ENCODE measurements at places on chromosomes 5 and 9.

- DNase-seq: no peak
Measured at GRCh38 chr5:83724001-83724400, 3.3 kb upstream of the HAPLN1 start.

- DNase-seq: no peak
Measured at GRCh38 chr5:123681061-123681460, 169.1 kb downstream of the CSNK1G3 start.

DNA sequence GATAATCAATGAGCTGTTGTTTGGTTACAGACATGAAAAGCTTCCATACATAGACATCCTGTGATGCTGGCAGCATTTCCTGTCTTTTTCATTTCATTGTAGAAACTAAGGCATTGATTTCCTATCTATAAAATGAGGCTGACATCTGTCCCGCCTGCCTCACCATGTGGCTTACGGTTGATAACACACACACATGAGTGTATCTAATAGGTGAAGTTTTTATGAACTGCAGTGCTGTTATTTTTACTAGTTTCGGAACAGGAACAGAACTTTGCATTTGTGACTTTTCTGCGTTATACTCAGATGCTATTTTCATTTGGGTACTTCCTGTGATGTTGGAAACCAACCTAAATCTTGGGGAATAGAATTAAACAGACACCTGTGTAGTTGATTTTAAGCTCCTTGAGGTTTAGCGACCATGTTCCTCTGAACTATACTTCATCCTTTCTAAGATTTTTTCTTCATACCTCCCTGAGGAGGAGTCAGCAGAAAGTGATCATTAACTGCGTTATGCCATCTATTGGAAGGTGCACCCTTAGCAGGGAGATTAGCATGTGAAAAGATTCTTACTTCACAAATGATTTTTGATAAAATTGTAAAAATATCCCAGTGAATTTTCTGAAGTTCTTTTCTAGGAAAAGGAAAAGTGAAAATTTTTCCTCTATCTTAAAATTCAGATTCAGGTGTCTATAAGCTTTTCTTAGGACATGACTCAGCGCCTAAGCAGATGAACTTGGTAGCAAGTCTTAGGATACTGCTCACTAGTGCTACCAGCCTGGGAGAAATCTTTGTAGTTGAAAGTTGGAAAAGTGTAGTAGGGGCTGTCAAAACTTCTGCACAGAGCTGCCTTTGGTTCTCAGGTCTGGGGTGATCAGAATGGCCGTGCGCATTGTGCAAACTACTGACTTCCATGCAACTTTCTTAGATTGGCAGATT is 134.5 kb downstream of the TRIO start:
- DNase-seq: no peak

GRCh38 chr5:27769748-27770402 is 731.5 kb upstream of the CDH9 start:
- no peak for DNase-seq

- DNase-seq: no peak
Measured at GRCh38 chr9:14524873-14525515, 168.2 kb downstream of the ZDHHC21 start.

DNA sequence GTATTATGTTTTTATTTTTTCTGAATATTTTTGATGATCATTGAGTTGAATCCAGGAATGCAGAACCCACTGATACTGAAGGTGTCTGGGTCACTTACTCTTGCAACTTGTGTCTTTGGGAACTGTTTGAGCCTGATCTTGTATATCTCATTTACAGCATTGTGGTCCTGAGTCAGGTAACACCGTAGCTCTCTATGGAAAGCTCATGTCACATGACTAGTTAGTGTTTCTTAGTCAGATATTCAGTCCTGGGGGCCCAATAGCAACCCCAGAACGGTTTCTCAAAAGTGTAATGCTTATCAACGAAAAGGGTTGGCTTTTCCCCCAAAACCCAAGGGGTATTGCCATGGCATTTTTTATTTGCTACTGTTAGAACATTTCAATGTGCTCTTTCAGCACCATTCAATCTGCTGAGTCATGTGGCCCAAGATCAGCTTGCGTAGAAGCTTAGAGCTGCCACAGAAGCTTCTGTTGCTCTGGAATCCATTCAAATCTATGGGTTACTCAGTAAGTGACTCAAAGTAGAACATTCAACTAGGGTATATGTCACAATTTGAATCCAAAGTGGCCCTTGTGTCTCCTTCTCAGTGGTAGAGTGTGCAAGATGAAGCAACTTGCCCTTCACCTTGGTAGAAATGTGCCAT is 12.1 kb upstream of the PTAR1 start:
- peak; percentile 83 for DNase-seq

DNA sequence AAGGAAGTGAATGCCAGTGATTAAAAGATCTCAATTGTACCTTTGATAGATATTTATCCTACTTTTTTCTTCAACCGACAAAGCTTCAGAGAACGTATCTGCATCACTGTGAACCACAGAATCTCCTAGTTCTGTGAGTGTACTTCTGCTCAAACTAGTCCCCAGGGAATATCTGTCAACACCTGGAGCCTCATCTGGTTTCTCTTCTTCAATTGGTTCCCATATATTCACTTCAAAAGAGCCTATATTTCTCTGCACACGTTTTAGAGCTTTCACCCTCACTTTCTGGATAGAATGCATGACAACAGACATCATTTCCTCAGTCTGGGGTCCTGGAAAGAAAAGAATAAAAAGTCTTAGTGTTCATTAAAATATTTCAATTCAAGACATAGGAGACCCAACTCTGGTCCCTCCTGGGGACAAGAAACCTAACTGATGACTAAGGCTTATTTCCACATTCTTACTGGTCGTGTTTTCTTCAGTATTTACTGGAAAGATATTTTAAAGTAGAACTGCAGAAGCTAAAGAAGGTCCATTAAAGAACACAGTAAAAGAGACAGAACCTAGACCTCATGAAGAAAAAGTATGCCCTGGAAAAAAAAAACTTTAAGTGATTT is 64.3 kb downstream of the CPLANE1 start:
- no peak for DNase-seq

DNA sequence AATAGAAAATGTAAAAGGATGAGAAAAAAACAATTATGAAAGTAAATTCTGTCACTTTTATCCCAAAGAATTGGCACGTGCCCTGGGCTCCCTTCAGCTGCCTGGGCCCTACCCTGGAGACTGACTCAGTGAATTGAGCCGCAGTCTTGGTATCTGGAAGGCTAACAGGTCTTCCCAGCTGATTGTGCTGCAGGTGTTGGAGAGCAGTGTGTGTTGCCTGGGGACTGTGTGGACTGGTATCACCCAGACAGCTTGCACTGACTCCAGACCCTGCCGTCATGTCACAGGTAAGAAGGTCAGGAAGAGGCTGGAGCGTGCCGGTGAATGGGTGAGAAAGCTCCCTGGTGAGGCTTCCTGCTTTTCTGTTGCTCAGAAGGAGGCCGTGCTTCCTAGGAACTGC is 83.3 kb downstream of the AOPEP start:
- no peak for DNase-seq

GRCh38 chr9:123107639-123108285 is 74.3 kb downstream of the GPR21 start:
- DNase-seq: no peak

DNA sequence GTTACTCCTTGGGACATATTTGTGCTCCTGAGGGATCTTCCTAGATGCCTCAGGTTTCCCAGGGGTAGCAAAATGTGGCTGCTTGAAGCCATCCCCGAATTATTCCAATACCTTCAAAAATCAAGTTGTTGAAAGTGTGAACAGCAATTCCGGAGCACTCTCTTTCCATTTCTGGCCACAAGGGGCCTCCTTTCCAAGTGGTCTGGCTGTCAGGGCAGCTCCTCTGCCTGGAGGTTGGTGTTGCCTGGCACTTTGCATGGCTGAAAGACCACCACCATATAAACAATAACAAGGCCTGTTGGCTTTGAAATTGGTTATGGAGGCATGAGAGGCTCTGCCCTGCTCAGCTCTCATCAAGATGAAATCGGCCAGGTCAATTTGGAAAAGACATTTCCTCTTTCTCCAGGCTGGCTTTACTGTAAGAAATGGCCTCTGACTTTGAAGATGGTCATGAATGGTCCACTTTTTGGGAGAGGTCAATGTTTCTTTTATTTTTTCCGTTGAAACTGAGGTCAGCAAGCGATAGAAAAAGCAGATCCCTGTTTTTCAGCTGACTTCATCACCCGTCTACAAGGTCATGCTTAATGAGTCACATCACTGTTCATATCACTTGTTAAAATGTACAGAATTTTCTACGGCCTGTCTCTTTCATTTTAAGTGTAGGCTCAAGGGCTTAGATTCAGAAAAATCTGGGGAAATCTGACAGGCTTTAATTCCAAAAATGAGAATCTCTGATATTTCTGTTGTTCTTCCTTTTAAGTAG is 481.1 kb upstream of the ZNF608 start:
- peak; percentile 34 for DNase-seq

DNA sequence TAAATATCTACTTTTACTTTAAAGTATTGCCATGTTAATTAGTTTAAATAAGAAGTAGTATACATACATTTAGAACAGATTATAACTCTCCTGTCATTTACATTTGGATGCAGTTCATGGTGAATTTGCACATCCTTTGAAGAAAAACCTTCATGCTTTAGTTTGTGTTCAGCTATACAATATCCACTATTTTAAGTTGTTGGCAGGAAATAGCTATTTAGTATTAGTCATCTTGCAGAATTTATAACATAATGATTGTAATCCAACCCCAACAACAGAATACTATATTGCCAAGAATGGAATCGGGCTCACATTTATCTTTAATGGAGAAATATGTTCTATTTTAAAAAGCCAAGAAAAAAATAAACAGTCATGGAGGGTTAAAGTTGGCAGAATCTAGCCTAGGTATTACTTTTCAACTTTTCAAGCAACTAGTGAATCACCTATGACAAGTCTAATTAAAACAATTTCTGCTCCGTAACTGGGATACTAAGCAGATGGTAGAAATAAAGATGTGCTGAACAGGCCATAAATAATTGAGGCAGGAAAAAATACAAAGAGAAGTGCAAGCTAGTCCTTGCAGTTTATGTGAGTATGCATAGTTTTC is 1170.6 kb upstream of the NUDT12 start:
- DNase-seq: peak; percentile 47

- peak; percentile 65 for DNase-seq
Measured at GRCh38 chr9:72925126-72925789, 27.6 kb downstream of the ALDH1A1 start.

- no peak for DNase-seq
Measured at GRCh38 chr5:14415698-14416074, 165.9 kb upstream of the OTULINL start.

GRCh38 chr5:81181576-81182316 is 51.4 kb upstream of the CKMT2 start:
- no peak for DNase-seq

- peak; percentile 45 for DNase-seq
Measured at GRCh38 chr5:55231919-55232270, 1.5 kb downstream of the CCNO start.

DNA sequence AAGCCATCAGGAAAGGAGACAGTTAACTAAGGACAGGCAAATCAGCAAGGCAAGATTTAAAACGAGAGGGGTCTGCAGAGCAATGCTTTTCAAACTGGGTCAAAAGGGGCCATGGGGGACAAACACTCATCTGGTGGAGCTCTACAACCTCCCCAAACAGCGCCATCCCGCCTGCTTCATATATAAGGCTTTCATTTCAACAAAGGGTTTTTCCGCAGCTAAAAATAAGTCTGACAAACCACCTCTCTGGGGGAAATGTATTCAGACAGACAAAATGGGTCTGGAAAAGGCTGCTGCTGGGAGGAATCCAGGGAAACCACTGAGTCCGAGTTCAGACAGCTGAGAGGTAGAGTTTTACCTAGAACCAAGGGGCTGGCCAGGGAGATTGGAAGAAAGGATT is 8.3 kb upstream of the SEPTIN8 start:
- DNase-seq: no peak

DNA sequence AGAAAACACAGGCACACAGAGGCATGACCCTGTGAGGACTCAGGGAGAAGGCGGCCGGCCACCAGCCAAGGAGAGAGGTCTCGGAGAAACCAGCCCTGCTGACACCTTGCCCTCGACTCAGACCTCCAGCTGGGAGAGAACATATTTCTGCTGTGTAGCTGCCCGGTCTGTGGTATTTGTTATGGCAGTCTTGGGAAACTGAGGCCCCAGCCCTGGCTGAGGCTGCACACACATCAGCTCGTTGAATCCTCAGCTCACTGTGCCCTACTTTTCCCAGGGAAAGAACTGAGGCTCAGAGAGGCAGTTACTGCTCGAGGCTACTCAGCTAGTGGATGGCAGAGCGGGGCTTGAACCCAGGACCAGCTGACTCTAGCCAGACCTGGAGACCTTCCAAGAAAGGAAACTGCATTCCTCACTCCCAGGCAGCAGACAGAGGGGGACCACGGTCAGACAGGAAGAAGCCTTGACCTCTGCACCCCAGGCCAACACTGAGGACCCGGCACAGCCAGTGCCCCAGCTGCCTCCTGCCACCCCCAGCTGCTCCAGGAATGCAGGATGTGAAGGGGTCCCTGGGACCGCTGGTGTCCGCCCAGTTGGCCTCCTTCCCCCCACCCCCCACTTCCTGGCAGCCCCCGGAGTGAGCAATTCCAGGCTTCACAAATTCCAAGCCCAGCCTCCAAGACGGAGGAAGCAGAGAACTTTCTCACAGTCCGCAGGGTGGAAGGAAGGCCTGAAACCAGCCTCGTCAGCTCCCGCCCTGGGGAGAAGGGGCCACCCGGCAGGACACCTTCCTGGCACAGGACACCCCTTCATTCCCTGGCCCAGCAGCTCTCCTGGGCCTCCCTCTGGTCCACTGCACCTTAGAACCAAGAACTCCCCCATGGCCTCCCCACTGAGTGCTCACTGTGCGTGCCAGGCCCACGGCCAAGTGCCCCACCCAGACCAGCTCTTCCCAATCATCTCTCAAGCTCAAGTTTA is 69.9 kb downstream of the LRSAM1 start:
- peak; percentile 83 for DNase-seq

- peak; percentile 46 for DNase-seq
Measured at GRCh38 chr5:67305913-67306710, 109.5 kb upstream of the CD180 start.

- DNase-seq: peak; percentile 51
Measured at GRCh38 chr5:92775711-92776615, 805.1 kb downstream of the NR2F1-AS1 start.

- DNase-seq: peak; percentile 72
Measured at GRCh38 chr9:130240410-130241197, 25.0 kb upstream of the HMCN2 start.

GRCh38 chr5:157157293-157157891 is 8.7 kb downstream of the GARIN3 start:
- DNase-seq: no peak

DNA sequence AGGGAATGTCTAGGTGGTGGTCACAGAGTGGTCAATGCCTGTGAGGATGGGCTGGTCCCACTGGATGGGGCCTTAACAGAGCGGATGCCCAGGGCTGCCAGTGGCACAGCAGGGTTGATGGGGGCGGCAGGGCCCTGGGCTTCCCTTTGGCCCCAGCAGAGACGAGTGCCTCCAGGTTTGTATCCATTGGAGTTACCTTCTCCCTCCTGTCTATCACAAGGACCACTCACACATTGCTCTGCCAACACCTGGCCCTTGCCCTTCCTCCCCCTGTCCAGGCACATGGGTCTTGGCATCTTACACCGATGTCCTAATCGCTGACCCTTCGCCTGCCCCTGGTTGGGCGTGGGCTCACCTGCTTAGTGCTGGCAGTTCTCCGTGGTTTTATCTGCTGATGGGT is 26.2 kb upstream of the IRX4 start:
- no peak for DNase-seq

GRCh38 chr5:180099733-180100611 is 28.4 kb upstream of the RNF130 start:
- no peak for DNase-seq

Data from fibroblast of lung (primary cell).